ENCODE measurements at places on chromosomes 11 and 22.

- DNase-seq: no peak
Measured at GRCh38 chr22:38080850-38081635, 2.9 kb downstream of the SLC16A8 start.

DNA sequence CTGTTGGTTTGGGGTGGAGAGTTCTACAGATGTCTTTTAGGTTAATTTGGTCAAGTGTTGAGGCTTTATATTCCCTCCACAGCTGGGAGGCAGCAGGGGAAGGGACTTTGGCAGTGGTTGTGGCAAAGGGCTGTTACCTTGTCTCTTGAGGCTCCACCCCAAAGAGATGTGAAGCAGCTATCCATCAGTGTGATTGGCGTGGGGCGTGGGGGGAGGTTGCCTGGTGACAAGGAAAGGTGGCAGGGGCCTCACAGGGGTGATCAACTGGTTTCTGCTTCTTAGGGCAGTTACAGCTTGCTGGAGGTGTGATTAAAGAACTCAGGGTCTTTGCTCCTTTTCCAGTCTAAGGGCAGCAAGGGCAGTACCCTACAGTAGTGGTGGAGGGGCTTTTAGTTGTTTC lies 59.3 kb downstream of the FANCF start:
- DNase-seq: no peak

DNA sequence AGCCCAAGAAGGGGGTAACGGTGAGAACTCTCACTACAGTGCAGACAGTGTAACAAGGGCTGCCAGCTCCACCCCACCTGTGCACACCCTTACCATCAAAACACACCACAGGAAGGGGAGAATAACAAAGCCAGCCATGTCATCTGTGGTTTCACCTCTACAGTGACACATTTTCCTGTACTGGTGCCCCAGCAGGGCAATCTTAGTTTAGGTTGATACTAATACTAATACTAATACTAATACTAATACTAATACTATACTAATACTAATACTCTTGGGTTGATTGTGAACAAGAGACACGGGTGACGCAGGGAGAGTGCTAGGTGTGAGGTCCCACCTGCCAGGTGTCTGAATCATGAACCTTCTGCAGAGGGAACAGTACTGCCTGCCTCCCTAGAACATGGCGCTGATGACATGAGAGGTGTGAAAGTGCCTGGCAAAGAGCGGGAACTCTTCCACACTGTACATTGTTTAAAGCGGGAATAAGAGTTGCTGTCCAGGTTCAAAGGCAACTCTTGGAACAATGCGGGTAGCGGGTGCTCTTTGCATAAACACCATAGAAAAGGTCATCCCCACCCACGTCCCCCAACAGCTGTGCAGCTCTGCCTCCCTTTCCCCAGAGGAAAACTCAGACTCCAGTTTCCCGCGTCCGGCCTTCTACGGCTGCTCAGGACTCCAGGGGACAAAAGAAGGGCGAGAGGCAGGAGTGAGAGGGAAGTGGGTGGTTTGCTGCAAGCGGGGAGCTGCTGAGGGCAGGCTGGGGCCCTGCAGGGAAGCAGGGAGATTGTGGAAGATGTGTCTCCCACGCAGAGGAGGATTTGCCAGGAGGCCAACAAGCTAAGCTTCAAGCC lies 25.0 kb upstream of the TMPRSS4 start:
- peak; percentile 60 for DNase-seq

GRCh38 chr22:32309585-32310251 lies 47.9 kb upstream of the RFPL3 start:
- no peak for DNase-seq

DNA sequence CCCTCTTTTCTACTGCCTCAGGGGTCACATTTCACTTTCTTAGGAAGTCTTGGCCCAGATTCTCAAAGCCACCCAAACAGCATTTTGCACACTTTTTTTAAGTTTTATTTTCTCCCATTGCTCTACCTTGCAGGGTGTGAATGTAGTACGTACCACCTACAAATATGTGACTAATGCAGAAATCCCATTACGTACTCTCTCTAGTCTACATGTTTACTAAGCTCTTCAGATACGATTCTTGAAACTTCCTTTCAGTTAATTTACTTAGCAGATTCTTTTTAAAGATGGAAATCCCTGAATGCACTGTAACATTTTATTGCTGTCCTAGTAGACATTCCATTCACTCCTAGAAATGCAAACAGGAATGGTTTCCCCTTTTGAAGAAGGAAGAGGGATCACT lies 61.3 kb downstream of the LRRC4C start:
- DNase-seq: no peak

GRCh38 chr11:3971756-3972404 lies 116.4 kb downstream of the STIM1 start:
- no peak for DNase-seq

DNA sequence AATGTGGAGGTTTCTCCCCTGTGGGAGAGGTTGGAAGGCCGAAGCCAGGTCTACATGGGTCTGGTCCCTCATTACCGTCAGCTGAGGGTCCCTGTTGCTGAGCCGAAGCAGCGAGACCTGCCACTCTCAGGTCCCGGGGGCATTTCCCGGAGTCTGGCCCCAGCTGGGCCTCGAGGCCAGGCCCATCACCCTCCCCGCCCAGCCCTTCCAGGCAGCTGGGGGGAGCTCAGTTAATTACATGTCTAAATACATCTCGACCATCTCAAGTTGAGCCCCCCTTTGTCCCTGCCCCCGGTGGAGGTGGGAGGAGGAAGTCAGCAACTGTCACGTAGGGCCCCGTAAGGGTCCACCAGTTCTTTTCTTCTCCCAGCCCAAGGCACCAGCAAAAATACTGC lies 3.6 kb downstream of the CDKN1C start:
- no peak for DNase-seq

GRCh38 chr11:19956228-19956627 lies 204.0 kb downstream of the DBX1 start:
- DNase-seq: no peak

DNA sequence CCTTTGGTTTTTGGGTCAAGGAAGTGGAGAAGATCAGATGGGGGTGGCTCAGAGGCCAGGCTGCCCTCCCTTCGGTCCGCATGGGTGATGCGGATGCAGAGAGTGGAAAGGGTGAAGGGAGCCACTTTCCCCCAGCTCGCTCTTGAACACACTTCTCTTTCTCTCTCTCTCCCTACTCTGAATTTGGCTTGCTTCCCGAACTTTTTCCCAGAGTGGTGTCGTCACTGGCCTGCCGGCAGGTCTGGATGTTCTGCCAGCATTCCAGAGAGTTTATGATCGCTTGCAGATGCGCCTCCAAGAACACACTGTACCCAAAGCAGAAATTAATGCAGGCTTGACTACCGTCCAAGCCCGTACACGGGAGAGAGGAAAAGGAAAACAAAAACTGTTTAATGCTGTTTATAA lies 103.2 kb downstream of the ZBTB16 start:
- DNase-seq: no peak

DNA sequence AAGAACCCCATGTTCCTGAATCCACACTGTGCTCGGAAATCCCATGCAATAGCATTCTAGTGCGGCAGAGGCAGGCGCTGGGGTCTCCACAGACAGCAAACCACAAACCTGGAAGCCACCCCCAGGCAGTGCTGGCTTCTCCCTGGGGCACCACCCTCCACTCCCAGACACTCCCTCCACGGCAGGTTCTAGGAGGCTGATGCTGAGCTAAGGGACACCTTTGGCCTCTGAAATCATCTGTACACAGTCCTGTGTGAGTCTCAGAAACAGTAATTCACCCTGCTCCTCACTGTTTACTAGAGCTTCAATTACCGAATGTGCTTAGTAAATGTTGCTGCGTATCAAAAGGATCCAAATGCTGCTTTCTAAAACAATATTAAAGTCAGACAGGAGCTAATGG lies 129.3 kb downstream of the EFCAB6 start:
- no peak for DNase-seq

DNA sequence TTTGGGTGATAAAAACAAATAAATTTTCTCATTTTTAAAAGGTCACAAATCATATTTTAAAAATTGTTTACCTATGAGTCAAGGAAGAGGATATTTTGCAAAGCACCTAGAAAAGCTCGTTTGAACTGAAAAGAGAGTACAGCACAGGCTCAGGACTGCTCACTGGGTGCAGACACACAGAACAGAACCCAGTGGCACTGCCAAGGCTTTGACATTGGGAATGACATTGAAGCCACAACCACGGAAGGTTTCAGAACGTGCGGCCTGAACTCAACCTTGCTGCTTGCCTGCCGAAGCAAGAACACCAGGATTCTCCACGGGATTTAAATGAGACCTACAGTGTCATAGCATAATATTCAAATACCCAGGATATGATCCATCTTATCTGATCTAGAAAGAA lies 597.1 kb upstream of the B3GAT1 start:
- DNase-seq: no peak

GRCh38 chr22:27422442-27422841 lies 379.1 kb downstream of the MN1 start:
- no peak for DNase-seq

- peak; percentile 21 for DNase-seq
Measured at GRCh38 chr22:25172153-25172552, 27.5 kb upstream of the CRYBB3 start.

- no peak for DNase-seq
Measured at GRCh38 chr22:47066616-47066905, 304.1 kb downstream of the TBC1D22A start.

GRCh38 chr11:66421492-66422205 lies 814 bp downstream of the NPAS4 start:
- peak; percentile 87 for DNase-seq

GRCh38 chr11:57800444-57801182 lies 39.0 kb downstream of the CTNND1 start:
- no peak for DNase-seq

- no peak for DNase-seq
Measured at GRCh38 chr11:35393098-35393497, 26.3 kb downstream of the SLC1A2 start.

- DNase-seq: no peak
Measured at GRCh38 chr11:27841023-27841422, 140.8 kb upstream of the BDNF start.

DNA sequence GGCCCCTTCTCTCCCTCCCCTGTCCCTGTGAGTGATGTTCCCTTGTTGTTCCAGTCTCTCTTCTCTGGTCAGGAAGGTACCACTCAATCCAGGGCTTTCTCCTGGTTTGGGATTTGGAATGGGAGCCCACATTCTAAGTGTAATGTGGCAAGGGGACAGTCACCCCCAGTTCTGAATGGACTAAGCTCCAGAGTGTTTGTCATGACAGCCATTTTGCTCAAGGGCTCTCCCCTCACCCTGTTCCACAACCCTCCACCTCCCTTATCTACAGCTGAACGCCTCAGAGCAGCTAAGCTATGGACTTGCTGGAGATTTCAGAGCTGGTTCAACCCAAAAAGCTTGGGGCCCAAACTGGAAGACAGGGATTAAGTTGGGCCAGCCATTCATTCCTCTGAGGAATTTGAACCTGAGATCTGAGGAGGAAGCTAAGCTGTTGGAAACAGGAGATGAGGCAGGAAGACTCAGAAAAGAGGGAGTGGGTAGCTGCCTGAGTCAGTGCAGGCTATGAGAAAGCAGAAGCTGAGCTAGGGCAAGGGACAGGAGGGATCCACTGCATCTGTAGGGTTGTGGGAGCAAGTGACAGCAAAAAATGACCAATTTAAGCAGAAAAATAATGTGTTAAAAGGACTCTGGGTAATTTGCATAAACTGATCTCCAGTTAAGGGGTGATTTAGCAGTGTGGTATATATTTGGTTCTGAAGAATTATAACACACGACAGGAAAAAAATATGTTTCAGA lies 22.9 kb upstream of the FCHSD2 start:
- DNase-seq: no peak

DNA sequence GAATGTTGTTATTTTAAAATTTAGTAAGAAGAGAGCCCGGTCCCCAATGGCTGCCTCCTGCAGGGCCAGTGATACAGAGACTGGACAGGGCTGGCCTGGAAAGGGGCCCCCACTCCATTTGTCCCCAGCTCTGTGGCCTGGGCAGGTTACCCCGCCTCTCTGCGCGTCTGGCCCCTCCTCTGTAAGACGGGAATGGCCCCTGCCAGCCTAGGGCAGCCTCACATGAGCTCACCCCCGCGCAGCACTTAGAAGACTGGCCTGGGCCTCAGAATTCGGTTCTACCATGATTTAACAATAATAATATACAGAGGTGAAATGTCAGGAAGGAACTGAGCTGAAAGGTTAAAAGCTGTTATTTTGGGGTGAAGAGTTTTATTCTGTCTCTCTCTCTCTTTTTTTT lies 1.3 kb downstream of the APOBEC3G start:
- DNase-seq: no peak

DNA sequence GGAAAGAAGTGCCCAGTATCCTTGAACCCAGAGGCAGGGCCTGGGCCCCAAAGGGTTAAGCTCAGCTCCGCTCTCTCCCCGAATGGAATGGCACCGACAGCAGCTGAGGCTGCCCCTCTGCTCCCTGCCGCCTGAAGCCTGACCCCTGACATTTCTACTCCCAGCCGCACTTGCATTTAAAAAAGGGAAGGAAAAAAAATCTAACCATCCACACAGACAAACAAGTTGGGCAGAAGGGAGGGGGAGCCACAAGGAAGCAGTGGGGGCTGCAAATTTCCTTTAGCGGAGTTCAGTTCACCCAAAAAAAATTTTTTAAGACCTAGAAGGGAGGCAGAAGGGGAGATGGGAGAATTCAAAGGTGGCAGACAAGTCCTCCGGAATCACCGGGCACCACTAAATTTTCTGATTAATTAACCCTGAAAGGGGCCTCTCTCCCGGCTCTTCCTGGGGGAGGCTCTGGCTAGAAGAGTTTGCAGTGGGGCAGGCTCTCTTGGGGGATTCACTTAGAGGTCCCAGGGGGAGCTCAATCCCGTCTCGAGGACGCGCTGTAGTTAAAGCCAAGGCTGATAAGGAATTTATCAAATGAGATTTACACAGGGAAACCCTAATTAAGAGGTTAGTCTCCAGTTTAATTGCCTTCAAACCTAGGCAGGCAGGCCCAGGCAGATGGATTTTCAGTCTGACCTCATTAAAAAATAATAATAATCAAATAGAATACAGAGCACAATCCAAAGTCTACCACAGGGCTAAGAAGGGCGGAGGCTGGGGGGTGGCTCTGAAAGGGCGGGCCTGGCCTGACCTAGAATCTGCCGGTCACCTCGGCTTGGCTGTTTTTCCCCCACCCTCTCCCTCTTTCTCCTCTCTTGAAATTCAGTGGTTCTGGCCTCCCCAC lies 25.6 kb downstream of the MN1 start:
- no peak for DNase-seq

GRCh38 chr22:29078869-29079207 lies 6.0 kb downstream of the KREMEN1 start:
- no peak for DNase-seq

GRCh38 chr22:46739094-46739870 lies 1.2 kb upstream of the CERK start:
- DNase-seq: peak; percentile 79

GRCh38 chr22:27879923-27880322 lies 39.1 kb downstream of the PITPNB start:
- DNase-seq: no peak
